ENCODE measurements at places on chromosomes 2 and 18.

GRCh38 chr2:19556648-19557047, 198.2 kb upstream of the OSR1 start:
- DNase-seq = no peak

GRCh38 chr2:152433289-152433688, 98.3 kb downstream of the FMNL2 start:
- no peak for DNase-seq

GRCh38 chr2:69911985-69912563, 2.8 kb upstream of the MXD1 start:
- DNase-seq = peak; percentile 79

DNA sequence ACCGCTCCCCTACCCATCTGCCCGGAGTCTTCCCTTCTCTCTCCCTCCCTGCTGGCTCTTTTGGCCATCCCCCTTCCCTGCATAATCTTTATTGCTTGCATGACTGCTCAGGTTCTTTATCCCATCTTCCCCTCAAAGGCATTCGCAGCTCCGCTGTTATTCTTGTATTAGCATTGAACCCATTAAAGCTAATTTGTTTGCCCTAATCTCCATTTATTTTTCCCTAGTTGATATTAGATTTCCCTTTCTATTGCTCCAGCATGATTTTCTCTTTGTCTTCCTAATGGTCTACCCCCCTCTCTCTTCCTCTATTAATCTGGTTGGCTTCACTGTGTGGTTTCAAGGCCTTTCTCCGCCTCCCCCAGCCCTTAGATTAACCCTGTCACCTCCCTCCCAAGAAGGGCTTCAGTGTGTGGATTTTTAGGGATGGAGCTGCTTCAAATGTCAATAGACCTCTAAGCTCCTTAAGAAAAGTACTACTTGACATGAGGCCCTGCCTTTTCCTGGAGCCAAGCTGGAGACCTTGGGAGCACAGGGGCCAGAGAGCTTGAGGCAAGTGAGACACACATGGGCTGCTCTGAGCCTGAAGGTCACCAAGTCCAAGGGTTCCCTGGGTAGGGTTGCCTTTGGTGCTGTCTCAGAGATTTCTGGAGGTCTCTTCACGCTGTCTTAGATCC, 20.1 kb downstream of the PAX8 start:
- no peak for DNase-seq

- DNase-seq = no peak
Observed at GRCh38 chr2:215517391-215517790, 81.5 kb upstream of the FN1 start.

DNA sequence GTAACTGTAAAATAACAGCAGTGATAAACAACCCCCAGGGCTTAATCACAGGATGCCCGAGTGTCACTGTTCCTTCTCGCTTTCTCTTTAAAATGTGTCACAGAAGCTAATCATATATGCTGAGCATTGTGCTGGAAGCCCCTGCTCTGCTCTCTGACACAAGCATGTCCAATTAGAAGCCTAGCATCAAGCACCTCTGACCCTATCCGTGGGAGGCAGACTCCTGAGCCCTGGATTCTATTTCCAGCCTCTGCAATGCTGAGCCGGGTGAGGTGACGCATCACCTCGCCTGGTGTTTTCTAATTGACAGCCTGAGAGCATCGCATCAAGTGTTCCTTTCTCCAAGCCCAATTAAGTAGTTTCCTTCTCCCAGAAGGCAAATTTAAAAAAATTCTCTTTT, 19.7 kb upstream of the SCG2 start:
- no peak for DNase-seq

DNA sequence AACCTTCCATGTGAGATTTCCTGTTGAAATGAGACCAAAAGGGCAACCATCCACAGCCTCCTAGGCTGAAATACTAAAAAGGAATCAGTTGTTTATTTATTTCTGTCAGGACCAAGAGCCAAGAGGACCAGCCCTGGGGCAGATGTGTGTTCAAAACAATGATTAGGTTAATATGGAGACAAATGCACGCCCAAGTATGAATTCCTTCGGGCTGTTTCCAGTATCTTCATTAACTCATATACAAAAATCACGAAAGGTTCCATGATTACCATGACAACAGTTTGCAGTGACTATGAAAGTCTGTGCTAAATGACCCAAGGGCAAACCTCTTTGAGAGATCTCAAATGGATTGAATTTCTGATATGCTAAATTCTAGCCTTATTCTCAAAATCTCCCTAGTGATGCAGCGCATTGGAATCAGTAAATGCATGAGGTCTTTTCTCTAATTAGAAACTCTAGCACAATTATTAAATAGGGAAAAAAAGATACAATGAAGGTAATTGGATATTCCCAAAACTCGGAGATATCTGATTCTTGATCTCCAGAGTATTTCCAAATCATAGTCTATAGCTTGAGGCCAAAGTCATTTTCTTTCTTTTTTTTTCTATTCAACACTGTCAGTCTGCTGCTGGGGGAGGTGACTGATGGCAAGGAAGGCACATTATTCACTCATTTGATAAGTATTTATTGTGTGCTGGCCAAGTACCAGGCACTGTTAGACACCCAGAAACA, 35.6 kb downstream of the VIT start:
- DNase-seq = no peak

DNA sequence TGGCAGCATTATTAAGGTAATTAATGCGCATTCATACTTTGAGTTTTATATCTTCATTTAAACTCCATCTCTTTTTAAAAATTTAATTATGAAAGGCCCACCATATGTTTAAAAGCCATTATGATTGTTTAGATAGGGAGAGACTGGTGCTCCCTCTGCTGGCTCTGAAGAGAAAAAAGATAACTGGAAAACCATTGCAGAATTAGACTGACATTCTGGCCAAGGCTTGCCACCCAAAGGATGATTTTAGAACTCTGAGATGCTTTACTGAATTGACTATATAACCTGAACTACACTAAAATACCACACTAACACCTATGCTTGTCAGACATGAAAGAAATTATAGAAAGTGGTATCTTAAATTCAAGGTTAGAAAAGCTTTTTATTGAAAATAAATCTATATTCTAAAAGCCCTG, 127.6 kb upstream of the SPOPL start:
- DNase-seq = peak; percentile 37

- no peak for DNase-seq
Observed at GRCh38 chr2:238142382-238143205, 4.1 kb downstream of the KLHL30 start.
